Heart left ventricle (tissue), 16 donors: ENCODE measurements at places on chromosomes 2 and 18. TPM values are rescaled to one million over a fixed set of nuclear protein-coding genes. Genes with fewer than 3 reads are reported as not detected.

GRCh38 chr2:15728245-15728938 is 136.7 kb downstream of the DDX1 start:
- no peaks in the 10 kb centered on the region for H3K27me3 ChIP-seq
- no peak for DNase-seq
- H3K27ac ChIP-seq, result no peak overlapping the region
- H3K4me3 ChIP-seq, result no peak overlapping the region

DNA sequence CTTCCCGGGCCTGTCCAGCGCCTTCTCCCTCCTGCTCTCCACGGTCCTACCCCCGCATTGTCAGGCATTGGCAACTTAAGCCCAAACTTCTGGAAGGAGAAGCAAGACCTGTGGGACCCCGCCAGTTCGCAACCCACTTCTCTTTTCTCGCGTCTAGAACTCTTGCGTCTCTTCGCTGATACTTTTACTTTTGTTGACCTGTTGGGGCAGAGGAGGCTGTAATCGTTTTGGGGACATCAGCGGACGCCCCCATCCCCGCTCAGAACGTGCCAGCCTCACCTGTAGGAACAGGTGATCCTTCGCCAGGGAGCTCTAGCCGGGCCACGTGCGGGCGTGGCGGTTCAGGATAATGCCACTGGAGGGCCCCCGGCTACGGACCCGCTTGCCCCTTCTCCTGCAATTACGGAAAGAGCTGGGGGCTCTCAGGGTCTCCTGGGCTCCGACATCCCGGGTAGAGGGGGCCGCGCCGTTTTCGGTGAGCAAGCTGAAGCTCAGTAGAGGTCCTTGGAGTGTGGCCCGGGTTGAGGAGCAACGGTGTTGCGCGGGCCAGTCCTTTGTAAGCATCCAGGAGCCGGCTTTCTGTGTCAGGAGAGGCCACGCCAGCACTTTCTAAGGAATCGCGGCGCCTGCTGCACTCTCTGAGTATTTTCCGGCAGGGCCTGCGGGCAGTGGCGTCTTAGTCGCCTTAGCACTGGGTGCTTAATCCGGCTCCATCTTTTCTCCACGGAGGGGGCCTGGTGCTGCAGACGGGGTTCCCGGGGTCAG is 1.6 kb downstream of the MTCL1 start:
- no peak overlapping the region for H3K27ac ChIP-seq
- peak overlapping the region; percentile 79 for H3K4me3 ChIP-seq
- peaks cover 31% of the 10 kb centered on the region for H3K4me1 ChIP-seq
- peak; percentile 33 for DNase-seq

- H3K36me3 ChIP-seq, result no peaks in the 10 kb centered on the region
- DNase-seq, result no peak
- H3K4me3 ChIP-seq, result no peak overlapping the region
- H3K4me1 ChIP-seq, result peaks cover 6% of the 10 kb centered on the region
- H3K27ac ChIP-seq, result no peak overlapping the region
These were observed 10.9 kb upstream of the MYOM1 start for GRCh38 chr18:3230401-3231334.

ERMN gene
- 0.08 TPM for polyA plus RNA-seq

HAAO gene
- 1.3 TPM for polyA plus RNA-seq

LCT gene
- not detected for polyA plus RNA-seq

NDUFB3 gene
- 210 TPM for polyA plus RNA-seq

PFN4 gene
- 0.14 TPM for polyA plus RNA-seq
